ENCODE measurements at places on chromosomes 5 and 9.
A peak's percentile ranks its signal among the peaks of the same experiment; 100 is the strongest.

DNA sequence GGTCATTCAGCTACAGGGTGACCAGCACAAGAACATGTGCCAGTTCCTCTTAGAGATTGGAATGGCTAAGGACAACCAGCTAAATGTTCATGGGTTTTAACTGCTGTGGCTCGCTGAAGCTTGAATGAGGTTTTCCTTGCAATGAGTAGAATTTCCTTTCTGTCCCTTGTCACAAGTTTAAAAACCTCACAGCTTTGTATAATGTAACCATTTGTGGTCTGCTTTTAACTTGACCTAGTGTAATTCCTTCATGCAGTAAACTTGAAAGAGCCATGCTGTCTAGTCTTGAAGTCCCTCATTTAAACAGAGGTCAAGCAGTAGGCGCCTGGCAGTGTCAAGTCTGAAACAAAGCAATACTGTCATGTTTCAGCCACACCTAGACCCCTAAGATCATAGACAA is 181.3 kb upstream of the DMRT1 start:
- no peak for DNase-seq

- no peak for DNase-seq
Measured at GRCh38 chr5:3394891-3395599, 200.6 kb upstream of the IRX1 start.

DNA sequence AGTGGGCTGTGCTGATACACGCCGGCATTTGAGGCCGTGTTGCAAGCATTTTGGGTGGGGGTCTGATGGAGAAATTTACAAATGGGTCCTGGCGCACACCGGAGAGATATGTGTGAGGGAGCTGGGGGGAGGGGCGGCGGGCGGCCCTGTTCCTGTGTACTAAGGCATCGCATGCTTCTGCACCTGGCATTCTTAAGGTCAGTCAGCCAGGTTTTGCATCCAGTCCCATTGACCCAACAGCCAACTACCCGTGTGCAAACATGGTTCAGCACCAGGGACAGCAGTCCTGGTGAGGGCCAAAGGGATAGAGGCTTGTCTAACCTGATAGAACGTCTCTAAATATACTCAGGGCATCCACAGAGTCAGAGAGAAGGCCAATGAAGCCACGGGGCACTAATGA is 839 bp downstream of the GABRG2 start:
- DNase-seq: peak; percentile 6

DNA sequence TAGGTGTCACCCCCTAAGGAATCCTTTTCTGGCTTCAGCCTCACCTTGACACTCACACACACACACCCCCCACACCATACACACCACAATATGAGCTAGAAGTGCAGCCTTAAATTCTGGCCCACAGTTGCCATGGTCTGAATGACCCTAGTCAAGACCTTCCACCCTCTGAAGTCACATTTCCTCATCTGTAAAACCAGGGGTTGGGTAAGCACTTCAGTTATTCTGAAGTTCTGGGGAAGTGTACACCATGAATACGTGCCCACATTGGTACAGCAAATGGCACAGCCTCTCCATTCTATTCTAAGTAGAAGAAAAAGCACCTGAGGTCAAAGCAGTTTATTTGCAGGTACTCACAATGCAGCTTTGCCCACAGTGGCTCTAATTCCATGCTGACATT is 372.8 kb upstream of the KLF4 start:
- no peak for DNase-seq

DNA sequence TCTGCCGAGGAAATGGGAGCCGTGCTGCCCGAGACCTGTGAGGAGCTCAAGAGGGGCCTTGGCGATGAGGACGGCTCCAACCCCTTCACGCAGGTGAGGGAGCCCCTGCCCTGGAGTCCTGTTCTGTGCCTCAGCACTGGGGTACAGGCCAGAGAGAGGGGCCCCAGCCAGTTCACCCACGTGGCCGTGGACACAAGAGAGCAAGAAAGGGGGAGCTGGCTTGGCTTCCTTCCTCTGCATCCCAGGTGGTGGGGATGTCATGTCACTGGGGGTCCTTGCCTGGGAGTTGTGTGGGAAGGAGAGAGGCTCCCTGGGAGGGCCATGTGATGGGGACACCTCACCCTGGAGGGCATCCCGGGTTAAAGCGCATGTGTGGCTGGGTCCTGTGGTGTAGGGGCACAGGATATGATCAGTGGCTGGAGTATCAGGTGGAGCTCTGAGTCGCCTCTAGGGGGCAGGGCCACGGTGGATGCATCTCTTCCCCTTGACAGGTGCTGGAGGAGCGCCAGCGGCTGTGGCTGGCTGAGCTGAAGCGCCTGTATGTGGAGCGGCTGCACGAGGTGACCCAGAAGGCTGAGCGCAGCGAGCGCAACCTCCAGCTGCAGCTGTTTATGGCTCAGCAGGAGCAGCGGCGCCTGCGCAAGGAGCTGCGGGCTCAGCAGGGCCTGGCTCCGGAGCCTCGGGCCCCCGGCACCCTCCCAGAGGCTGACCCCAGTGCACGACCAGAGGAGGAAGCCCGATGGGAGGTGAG is 7.5 kb downstream of the N4BP3 start:
- DNase-seq: peak; percentile 91

DNA sequence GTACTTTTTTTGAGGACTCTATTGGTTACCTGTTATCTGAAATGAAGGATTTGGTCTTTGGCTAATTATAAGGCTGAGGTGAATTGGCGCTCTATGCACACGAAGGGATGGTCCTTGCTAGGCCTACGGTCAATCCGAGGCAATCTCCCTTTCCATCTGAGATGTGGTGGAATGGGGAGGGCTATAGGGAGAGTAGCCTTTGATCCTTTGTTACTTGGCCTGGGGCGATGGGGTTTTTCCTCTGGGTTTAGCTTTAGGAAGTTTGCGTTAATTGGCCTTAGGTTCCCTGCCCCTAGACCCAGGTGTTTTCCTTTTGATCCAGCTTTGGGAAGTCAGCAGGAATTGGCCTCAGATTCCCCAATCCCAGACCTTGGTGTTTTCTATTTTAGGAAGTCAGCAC is 102.1 kb upstream of the C9orf72 start:
- DNase-seq: no peak

DNA sequence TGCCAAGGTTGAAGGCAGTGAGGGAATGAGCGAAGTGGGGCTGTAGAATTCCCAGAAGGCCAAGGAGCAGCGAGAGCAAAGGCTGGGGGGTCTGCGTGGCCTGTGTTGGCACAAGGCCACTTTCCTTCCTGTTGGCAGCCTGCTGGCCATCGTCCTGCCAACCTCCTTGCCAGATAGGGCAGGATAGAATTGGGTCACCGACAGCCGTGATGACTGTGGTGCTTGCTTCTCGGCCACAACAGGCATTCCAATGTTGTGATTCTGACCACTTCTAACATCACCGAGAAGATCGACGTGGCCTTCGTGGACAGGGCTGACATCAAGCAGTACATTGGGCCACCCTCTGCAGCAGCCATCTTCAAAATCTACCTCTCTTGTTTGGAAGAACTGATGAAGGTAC is 18.9 kb downstream of the TRIP13 start:
- DNase-seq: no peak

- DNase-seq: no peak
Measured at GRCh38 chr5:38112938-38113337, 145.4 kb upstream of the EGFLAM start.

DNA sequence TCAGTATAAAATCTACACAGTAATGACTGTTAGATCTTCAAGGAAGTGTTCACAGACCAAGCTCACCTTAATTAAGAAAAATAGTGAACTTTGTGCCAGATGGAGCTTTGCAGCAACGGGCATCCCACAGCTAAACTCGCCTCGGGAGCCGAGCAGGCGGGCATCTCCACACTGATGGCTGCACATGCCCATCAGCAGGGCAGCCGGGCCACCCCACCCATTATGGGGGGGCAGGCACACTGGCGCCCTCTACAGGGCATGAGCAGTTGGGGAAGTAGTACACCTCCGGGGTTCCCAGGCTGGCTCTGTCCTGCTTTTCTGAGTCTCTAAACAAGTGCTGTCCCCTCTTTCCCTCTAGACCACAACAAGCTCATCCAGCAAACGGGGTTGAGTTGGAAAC is 21.6 kb downstream of the ANKS6 start:
- DNase-seq: peak; percentile 66

DNA sequence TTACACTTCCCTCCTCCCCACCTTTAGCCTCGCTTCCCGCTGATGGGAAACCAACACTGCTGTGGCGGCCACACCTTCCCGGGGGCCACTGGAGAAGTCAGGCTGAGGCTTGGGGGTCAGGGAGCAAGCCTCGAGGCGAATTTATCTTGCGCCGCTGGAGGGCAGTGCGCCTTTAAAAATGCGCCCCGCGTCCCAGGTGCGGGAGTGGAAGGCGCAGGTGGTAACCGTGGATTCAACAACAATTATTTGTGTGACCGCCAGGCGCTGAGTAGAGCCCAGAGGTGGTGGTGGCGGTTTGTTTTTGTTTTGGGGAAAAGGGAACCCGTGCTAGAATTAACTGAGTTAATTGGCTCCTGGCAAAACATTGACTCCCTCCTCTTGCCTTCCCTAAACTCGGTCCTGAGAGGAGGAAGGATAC is 1.1 kb downstream of the CFAP77 start:
- DNase-seq: peak; percentile 78

DNA sequence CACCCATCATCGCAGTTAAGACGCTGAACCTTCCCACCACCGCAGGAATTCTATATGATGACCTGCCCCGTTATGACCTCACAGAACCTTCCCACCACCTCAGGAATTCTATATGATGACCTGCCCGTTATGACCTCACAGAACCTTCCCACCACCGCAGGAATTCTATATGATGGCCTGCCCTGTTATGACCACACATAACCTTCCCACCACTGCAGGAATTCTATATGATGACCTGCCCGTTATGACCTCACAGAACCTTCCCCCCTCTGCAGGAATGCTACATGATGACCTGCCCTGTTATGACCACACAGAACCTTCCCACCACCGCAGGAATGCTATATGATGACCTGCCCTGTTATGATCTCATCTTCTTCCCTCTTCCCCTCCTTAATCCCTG is 64.3 kb downstream of the IRX1 start:
- DNase-seq: no peak

- no peak for DNase-seq
Measured at GRCh38 chr9:80954521-80954920, 734.8 kb downstream of the TLE1 start.

GRCh38 chr9:96394832-96395496 is 11.5 kb upstream of the SLC35D2 start:
- DNase-seq: no peak

GRCh38 chr5:57931807-57932206 is 449.2 kb upstream of the ACTBL2 start:
- DNase-seq: no peak

- DNase-seq: no peak
Measured at GRCh38 chr9:114303977-114304376, 18.9 kb upstream of the ORM1 start.

- DNase-seq: no peak
Measured at GRCh38 chr5:3214396-3214795, 381.2 kb upstream of the IRX1 start.

DNA sequence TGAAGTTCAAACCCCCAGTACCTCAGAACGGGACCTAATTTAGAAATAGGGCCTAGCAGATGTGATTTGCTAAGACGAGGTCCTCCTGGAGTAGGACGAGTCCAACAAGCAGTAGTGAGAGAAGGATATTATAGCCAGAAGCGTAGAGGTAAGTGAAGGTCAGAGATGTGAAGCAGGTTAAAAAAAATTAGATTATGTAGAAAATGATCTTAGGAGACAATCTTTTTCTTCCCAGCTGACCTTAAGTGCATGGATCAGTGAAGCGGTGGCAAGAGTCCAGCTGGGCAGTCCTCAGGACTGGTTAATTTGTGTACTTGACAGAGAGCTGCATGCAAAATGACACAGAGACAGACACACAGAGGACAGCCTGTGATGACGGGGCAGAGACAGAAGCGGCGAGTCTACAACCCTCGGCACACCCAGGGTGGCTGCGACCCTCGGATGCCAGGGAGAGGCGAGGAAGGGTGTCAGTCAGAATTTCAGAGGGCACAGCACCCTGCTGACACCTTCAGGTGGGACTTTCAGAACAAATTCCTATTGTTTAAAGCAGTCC is 131.4 kb upstream of the IRX4 start:
- no peak for DNase-seq

DNA sequence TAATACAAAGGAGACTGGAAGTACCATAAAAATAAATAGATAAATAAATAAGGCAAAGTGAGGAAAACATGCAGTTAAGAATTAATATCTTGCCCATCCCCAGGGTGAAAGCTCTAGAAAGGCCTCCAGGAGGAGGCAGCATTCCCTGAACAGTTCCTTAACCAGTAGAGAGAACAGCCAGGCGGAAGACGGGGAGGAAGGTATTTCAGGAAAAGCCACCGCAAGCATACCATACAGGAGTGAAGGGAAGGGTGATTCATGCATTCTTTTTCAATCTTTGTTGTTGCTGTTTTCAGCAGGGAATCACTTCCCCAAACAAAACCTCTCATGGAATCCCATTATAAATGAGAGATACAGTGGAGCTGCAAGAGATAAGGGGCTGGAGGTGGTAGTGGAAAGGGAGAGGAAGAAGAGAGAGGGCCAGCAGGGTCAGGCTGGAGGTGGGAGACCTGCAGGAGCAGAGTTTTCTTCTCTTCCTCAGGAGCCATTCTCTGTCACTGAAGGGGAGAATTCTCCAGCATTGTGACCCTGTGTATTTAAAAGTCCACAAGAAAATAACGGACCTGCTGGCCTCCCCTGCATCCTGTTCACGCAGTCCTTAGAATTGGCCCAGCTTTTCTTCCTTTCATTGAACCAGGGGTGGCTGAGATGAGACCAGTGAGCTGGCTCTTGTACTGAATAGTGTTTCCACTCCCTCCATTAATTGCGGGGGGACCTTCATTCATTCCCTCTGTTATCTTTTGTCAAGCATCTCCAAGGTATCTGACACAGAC is 255.9 kb downstream of the FAM114A2 start:
- DNase-seq: no peak

DNA sequence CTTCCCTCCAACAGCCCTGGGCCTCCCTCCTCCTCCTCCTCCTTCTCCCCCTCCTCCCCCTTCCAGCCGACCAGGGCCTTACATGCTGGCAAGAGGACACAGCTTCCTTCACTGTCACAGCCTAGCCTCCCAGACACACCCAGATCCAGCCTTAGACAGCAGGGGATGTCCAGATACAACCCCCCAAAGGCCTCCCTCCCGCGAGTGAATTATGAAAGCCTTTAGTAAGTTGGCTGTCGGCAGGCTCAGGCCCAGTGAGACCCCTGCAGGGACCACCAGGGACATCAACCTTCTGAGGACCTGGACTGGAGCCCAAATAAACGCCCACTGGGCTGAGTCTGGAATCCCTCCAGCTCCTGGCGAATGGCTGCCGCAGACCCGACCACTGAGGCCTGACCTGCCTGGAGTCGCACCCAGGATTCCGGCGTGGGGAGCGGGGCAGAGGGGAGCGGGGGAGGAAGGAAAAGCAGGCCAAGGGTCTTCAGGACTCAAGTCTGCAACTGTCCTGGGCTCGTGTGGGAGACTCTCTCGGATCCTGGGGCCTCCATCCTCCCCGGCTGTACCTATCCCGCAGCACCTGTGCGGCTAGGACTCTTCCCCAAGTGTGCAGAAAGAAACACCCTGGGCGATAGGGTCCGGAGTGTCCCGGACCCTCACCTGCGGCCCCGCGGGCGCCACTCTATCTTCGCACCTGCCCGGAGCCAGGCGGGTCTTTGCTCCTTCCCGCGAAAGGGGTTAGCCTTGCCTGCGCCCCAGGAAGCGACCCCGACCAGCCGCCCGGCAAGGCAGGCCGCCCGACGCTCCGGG is 705 bp downstream of the SEPTIN8 start:
- peak; percentile 58 for DNase-seq

GRCh38 chr5:150000990-150001659 is 586 bp downstream of the HMGXB3 start:
- peak; percentile 41 for DNase-seq

- DNase-seq: no peak
Measured at GRCh38 chr9:86183229-86184137, 76.0 kb downstream of the C9orf153 start.

- DNase-seq: no peak
Measured at GRCh38 chr5:146751781-146752401, 126.7 kb downstream of the PPP2R2B start.

GRCh38 chr9:14080959-14081542 is 232.9 kb downstream of the NFIB start:
- DNase-seq: no peak
